HEK293T (cell line): ENCODE measurements at places on chromosomes 11 and 22.

DNA sequence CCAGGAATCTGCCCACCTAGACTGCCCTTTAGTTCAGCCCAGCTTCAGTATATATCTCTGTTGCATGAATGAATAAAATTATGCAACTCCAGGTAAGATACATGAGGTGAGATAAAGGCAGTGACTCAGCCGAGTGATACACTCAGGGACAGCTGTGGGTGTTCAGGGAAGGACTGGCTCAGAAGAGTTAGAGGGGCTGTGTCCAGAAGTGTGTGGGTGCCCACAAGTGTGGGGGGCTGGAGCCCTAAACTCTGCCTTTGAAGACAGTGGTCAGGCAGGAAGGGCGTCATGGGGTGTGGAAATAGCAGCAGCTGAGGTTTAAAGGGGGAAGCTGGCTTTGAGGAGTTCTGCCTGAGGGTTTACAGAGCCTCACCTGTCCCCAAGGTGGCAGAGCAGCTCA is 8.3 kb downstream of the FTH1 start:
- no peak for DNase-seq

- DNase-seq = no peak
These were observed 61.5 kb downstream of the DKK3 start for GRCh38 chr11:11946878-11947277.

- DNase-seq = no peak
These were observed 13.8 kb upstream of the SLC39A13 start for GRCh38 chr11:47394322-47395222.

DNA sequence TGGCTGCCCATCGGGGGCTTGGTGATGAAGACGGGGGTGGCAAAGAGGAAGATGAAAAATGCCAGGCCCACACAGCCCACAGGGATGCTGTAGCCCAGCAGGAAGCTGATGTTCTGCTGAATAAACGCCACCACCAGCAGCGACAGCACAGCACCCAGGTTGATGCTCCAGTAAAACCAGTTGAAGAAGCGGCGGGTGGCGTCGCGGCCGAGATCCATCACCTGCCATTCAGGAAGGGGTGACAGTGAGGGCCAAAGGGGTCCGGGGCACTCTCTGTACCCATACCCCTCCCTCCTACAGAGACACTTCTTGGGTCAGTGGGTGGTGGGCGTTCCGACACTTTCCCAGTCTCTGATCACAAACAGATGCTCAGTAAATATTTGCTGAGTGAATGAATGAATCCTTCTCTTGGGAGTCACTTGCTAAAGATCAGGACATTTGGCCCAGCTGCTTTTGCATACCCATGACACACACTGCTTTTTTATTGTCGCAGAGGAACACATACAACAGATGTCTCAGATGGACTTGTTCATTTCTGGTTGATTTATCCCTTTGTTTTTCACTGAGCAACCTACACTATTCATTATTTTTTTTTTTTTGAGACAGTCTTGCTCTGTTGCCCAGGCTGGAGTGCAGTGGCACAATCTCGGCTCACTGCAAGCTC is 5.2 kb downstream of the SLC15A3 start:
- DNase-seq = no peak

DNA sequence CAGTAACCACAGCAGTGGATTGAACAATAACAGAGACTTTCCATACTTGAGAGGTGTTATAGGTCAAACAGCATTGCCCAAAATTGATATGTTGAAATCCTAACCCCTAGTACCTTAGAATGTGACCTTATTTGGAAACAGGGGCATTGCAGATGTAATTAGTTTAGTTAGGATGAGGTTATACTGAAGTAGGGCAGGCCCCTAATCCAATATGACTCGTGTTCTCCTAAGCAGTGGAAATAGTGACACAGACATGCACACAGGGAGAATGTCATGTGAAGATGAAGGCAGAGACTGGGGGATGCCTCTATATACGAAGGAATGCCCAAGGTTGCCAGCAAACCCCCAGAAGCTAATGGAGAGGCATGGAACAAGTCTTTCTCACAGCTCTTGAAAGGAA is 270.5 kb downstream of the TENM4 start:
- DNase-seq = no peak

- DNase-seq = no peak
These were observed 48.8 kb upstream of the ZC3H12C start for GRCh38 chr11:110044226-110044968.

DNA sequence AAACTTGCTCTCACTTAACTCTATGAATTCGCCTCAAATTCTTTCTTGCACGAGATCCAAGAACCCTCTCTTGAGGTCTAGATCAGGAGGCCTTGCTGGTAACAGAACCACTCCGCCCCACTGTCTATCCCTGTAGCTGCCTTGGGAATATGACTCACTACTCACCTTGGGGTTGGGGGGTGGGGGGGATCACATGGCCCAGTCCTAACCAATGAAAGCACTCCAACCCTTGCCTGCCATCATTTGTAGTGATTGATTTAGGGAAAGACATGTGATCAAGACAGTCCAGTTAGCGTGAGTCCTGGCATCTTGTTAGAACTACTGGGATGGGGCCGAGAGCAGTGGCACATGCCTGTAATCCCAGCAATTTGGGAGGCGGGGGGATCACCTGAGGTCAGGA is 4.8 kb upstream of the MRTFA start:
- DNase-seq = no peak

DNA sequence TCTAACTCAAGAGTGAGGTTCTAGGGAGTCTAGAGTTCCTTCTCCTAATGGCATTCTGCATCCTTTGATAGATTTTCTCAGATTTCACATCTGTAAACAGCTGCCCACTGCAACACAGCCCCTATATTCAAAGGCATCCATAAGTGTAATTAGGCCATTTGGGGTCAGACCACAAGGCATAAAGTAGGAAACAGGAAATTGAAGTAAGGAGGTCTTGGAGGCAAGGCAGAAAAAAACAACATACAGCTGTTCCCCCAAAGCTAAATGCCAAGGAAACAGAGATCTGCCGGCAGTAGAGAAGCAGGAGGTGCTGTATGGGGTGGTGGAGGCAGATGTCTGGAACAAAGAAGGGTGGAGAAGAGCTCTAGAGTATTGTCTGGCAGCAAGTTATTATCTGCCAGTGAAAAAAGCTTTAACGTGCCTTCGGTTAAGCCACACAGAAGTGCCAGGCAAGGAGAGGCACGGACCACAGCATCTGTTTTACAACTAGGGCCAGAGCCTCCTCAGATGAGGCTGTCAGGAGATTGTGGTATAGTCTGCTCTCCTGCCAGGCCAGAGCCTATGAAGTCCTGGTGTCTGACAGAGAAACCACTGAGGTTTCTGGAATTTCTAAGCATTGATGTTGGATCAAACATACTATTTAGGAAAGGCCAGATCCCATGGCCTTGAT is 100.2 kb upstream of the CHRM4 start:
- no peak for DNase-seq

- DNase-seq = no peak
These were observed 61.8 kb downstream of the SGSM3 start for GRCh38 chr22:40432157-40432556.

GRCh38 chr11:7591987-7592386 is 78.2 kb downstream of the PPFIBP2 start:
- DNase-seq = no peak

- DNase-seq = peak; percentile 68
These were observed at the start of gene AP5B1 for GRCh38 chr11:65780770-65781151. Gene AP5B1, minus strand, starts transcription at chr11:65780976. Its CDS starts 385 bp downstream, at chr11:65780591.

- no peak for DNase-seq
These were observed 7.3 kb downstream of the TOP3B start for GRCh38 chr22:21975273-21975672.

DNA sequence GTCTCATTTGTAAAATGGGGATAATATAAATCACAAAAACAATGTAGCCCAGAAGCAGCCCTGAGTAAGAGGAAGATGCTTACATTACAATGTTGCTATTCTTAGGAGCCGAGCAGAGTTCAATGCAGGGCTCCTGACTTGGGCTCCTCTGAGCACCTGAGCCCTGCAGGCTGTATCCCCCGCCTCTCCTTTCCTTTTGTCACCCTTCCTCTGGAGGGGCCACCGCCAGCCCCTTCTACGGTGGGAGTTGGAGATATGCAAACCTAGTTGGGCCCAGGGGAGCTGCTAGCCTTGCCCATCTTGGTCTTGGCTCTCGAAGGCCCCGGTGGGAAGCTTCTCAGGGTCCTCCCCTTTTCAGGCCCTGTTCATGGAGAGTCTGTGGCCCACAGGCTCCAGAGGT is 8.4 kb upstream of the CSNK1E start:
- DNase-seq = no peak
